ENCODE measurements at places on chromosomes 12 and 14.

- no peak for DNase-seq
Observed at GRCh38 chr12:40711121-40711520, 18.9 kb downstream of the CNTN1 start.

DNA sequence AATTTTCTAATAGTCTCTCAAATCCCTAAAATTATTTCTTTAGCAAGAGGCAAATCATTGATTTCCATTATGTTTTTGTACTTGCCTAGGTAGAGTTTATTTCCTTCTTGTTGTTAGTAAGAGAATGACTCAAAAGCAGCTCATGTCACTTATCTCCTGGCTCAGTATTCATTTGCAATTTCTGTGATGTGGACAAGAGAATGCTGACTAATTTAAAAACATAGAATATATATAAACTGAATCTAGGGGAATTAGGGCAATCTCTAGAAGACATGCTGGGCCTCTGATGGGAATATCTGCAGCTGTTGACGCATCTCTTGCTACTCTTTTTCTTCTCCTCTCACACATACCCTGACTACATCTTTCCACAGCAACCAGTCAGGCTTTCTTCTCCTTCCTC, 130.8 kb upstream of the PRKD1 start:
- no peak for DNase-seq

GRCh38 chr12:122421821-122422729, at the start of gene CLIP1:
TSS of gene CLIP1 (minus strand) at chr12:122422669. CDS start at chr12:122380452, 42,217 bp downstream.
- peak; percentile 15 for DNase-seq

GRCh38 chr14:96478119-96478518, 24.1 kb upstream of the PAPOLA start:
- no peak for DNase-seq

DNA sequence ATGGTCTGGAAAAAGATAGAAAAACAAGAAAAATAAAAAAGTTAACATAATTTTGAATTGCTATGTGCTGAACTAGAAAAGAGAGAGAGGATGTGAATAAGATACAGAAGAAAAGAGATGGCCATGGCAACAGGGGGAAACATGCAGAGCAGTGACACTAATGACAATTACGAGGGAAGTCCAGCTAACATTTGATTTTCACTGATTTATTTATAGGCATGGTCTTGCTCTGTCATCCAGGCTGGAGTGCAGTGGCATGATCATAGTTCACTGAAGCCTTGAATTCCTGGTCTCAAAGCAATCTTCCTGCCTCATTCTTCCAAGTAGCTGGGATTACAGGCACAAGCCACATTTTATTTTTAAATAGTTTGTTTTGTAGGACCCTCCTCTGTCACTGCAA, 1.8 kb downstream of the OR6C74 start:
- DNase-seq = no peak

DNA sequence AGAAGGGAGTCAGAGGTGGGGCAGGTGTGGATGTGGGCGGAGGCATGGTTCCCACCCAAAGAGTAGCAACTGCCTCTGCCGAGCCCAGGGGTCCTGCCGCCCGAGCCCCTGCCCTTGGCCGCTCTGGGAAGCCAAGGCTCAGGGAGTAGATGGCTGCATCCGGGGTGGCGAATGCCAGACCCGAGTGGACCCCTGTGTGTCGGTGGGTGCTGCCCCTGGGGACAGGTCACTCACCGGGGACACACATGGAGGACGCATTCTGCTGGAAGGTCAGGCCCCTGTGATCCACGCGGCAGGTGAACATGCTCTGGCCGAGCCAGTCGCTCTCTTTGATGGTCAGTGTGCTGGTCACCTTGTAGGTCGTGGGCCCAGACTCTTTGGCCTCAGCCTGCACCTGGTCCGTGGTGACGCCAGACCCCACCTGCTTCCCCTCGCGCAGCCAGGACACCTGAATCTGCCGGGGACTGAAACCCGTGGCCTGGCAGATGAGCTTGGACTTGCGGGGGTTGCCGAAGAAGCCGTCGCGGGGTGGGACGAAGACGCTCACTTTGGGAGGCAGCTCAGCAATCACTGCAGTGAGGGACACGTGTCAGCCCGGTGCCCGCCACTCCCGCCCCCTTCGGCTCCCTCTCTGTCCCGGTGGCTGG, 329.0 kb downstream of the TMEM121 start:
- no peak for DNase-seq

- no peak for DNase-seq
Observed at GRCh38 chr14:37036669-37037341, 135.6 kb downstream of the SLC25A21 start.
